ENCODE measurements at places on chromosomes 6 and 20. TPM values are rescaled to one million over a fixed set of nuclear protein-coding genes. Genes with fewer than 3 reads are reported as not detected.

KIFC1 gene
- total RNA-seq: 64.9 TPM

SLC32A1 gene
- total RNA-seq: not detected

MCHR2 gene
- total RNA-seq: not detected

ADGB gene
- total RNA-seq: not detected

DNA sequence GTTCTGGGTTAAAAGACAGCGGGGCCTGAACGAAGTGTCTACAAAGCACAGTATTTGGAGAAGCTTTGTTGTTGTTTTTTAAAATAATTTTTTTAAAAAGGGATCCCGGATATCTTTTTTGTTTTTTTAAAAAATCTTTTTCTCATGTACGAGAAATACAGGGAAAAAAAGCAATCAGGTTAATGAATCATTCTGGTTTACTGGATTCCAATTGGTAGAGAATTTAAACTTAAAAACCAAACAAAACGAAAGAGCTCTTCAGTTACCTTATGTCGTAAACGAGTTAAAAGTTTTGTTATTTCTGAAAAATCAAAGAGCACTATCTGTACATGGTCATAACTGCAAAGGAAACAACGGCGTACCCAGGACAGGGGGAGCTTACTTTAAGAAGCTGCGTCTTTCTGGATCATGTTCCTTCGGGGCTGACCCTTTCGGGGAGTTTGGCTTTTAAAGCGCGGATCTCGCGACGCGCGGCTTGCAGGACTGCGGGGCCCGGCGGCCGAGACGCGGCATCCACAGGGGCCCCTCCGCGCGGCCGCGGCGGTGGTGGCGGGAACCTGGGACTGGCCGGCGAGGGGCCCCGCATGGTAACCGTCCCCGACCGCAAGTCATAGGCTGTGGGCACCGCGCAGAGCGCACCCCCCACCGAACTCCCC lies 927 bp downstream of the IL20RA start:
- peaks cover 5% of the 10 kb centered on the region for H3K4me1 ChIP-seq
- H3K36me3 ChIP-seq: no peaks in the 10 kb centered on the region
- DNase-seq: peak; percentile 67
- peaks cover 84% of the 10 kb centered on the region for H3K27me3 ChIP-seq

DNA sequence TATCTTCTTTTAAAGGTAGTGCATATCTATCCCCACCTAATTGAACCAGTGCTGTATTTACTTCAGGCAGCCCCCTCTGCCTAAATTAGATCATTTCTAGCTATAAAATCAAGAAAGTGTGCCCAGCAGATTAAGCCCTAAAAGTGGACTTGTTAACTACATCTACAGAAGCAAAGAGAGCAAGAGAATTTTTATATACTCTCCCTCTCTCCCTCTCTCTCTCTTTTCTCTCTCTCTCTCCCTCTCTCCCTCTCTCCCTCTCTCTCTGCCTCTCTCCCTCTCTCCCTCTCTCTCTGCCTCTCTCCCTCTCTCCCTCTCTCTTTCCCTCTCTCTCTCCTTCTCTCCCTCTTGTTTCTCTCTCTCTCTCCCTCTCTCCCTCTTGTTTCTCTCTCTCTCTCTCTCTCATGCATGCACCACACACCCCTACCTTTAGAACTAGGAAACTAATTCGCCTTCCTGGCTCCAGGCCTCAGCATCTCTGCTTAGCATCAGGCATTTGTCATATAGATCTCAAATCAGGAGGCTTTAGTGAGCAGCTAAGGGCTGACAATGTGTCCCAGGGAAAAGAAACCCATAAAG lies 71.4 kb downstream of the FOXA2 start:
- no peak overlapping the region for H3K4me3 ChIP-seq
- no peaks in the 10 kb centered on the region for H3K36me3 ChIP-seq
- no peaks in the 10 kb centered on the region for H3K27me3 ChIP-seq
- DNase-seq: no peak
- no peak overlapping the region for H3K27ac ChIP-seq

GRCh38 chr6:165077876-165078275 lies 231.5 kb downstream of the C6orf118 start:
- H3K36me3 ChIP-seq: no peaks in the 10 kb centered on the region
- no peak overlapping the region for H3K27ac ChIP-seq
- no peak overlapping the region for H3K4me3 ChIP-seq
- H3K4me1 ChIP-seq: no peaks in the 10 kb centered on the region
- H3K27me3 ChIP-seq: no peaks in the 10 kb centered on the region
- no peak for DNase-seq

DNA sequence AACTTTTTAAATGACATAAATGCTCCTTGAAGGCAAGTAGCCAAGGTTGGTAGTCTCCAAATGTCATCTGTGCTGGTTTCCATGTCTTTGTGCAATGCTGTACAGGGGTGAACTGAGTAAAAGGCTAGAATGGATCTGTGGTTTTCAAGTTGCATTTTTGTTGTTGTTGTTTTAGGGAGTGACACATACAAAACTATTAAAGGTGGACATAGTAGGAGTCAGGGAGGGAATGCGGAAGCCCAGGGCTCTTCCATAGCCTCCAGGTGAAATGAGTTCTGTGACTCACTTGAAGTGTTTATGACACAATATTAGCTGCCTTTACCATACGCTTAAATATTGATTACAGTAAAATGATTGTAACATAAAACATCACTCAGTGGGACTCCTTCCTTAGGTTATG lies 22.5 kb upstream of the QKI start:
- DNase-seq: no peak
- peaks cover 4% of the 10 kb centered on the region for H3K4me1 ChIP-seq
- no peaks in the 10 kb centered on the region for H3K36me3 ChIP-seq
- H3K4me3 ChIP-seq: no peak overlapping the region

DNA sequence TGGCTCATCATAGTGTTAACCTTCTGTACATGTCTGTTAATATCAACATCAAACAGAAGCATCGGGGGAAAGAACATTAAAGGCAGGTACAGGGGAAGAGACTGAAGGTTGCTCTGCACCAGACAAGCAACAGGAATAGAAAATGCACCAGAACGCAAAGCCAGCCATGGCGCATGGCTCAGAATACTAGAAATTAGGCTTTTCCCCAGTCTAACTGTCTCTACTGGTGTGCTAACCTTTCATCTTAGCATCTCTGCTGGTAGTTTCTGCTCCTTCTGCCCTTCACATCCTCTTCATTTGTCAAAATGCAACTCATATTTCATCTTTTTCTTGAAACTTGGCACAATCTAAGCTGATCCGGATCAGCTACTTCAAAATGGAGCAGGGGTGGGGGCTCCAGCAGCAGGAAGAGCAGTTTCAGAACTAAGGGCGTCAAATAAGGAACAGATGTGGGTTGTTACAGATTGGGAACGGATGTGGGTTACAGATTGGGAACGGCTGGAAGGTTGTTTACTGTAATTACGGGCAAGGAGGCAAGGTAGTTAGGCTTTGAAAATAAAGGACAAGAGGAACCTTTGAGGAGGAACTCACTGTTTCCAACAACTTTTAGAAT lies 13.1 kb upstream of the RNASET2 start:
- H3K4me1 ChIP-seq: peaks cover 36% of the 10 kb centered on the region
- no peaks in the 10 kb centered on the region for H3K27me3 ChIP-seq
- H3K4me3 ChIP-seq: peak overlapping the region; percentile 64
- peak; percentile 72 for DNase-seq
